ENCODE measurements at places on chromosomes 2 and 18.

DNA sequence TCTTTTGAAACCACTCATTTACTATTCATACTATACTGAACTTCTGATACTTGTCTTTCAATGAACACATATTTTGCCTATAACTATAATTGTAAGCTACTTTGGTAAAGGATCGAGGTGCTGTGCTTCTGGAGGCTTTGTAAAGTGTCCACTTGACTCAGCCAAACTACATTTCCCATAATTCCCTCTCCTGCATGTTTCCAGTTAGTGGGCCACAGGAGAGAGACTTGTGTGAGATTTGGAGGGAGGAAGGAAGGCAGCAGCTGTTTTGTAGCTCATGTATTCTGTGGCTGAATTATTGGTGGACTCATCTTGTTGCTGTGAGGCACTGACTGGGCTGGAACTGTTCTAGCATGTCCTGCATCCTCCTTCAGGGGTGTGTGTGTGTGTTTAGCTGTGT lies 328.8 kb downstream of the ARL6IP6 start:
- DNase-seq: no peak

DNA sequence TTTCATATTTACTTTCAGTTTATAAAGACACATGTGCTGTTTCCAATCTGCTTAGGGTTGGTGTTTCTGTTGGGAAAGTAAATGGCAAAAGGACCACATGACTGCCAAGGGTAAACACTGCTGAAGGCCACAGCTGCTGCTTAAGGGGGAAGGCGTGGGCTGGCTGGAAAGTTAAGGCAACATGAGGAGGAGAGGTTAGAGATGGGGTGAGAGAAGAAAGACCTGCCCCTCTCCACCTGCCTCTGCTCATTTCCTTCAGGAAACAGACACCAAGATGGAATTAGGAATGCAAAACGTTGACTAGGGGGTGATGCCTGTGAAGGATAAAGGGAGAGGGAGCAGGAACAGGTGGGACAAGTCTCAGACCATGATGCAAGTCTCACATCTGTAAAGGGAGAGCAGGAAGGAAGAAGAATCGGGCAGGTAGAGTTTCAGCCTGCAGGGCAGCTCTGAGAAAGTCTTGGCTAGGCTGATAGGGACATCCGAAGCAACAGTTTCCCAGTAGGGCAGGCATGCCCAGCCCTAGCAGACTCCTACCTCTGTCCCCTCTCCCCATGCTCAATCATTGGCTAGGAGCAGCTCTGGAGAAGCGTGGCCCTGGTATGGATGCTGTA lies 86.0 kb downstream of the CDC42EP3 start:
- no peak for DNase-seq

DNA sequence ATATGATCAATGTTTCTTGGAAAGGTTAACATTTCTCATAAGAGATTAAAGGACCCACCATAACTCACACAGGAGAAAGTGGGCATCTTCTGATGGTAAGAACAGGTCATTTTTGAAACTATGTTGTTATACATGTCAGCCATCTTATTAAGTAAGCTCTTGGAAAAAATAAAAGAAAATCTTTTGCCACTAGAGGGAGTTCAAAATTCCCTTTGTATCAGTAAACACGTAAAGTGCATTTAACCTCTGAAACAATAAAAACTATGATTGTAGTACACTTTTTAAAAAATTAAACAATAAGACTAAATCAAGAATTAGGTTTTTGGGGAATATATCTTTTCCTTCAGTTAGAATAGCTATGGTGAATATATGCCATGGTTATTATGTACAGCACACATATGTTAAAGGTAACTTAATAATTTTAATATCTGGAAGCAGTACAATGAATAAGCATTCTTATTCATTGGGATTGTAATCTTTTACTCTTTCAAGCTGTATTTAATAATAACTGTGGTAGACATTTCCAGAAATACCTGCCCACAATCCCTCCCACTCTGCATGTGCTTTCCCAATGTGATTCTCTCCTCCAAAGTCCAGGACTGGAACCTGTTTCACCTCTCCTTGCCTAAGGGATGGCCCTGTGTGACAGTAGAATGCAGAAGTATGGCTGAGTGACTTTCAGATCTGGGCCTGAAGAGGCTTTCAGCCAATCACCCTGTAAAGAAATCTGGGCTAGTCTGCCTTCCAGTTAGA lies 64.2 kb downstream of the RBMS1 start:
- no peak for DNase-seq

GRCh38 chr18:77124452-77124922 lies 8.1 kb downstream of the MBP start:
- DNase-seq: no peak

GRCh38 chr2:231514951-231515297 lies 15.3 kb downstream of the NMUR1 start:
- DNase-seq: no peak

- no peak for DNase-seq
Observed at GRCh38 chr18:55779691-55780585, 191.9 kb upstream of the TCF4 start.

DNA sequence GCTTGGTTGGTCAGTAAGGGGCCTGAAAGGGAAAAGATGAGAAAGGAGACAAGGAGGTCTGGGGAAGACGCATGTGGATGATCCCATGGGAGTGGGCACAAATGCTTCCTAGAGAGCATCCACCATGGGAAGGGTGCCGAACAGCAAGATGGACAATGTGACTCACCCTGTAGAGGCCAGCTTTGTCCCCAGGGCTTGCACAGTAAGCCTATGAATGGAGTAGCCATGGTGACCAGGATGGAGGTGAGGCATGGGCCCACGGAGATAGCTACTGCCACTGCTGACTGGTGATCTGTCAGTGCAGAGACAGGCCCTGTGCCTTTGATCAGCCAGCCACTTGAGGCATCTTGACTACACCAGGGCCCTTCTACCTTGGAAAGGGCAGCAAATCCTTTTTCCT lies 172.6 kb downstream of the HAUS1 start:
- no peak for DNase-seq

DNA sequence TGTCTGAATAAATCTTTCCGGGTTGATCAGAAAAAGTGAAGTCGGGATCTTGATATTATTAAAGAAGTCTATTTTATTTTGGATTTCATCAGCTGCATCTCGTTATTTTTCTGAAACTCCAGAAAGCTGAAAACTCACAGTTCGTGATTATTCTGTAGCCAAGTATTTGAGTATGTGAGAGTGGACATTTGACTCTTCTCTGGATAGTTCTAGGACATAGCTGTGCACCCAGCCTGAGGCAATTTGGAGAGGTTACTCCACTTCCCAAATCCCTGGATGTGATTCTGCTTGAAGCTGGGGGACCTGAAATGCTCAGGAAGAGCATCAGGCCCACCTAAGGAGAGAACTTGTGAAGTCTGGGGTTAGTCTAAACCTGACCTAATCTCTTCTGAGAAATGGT lies 117.6 kb upstream of the PID1 start:
- DNase-seq: no peak

GRCh38 chr2:58098254-58099095 lies 51.9 kb downstream of the VRK2 start:
- no peak for DNase-seq

DNA sequence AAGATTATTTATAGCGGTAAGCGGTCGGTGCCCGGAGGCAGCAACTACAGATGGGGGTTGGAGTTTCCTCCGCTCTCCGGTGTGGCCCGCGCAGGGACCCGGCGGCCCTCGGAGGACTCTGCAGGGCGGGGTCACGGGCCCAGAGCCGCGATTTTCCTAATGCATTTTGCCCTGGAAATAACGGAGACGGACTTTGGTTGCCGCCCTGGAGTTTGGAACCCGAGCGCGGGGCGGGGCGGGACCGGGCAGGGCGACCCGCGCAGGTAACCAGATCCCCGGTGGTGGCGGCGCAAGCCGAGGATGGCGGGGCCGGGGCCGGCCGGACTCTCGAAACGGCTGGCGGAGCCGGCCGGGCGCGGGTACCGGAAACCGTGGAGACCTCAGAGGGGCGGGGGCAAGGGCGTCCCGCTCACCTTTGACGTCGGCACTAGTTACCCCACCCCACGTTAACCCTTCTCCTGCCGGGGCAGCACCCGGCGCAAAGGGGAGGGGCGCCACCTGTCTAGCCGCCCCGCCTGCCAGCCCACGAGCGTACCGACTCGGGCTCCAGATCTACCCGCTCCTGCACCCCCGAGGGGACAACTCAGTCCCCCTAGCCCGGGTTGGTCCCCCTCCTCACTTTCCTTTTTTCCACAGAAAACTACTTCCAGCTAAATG lies 2.9 kb downstream of the CYP26B1 start:
- DNase-seq: no peak

- no peak for DNase-seq
Observed at GRCh38 chr2:76120176-76120575, 409.5 kb upstream of the GCFC2 start.

DNA sequence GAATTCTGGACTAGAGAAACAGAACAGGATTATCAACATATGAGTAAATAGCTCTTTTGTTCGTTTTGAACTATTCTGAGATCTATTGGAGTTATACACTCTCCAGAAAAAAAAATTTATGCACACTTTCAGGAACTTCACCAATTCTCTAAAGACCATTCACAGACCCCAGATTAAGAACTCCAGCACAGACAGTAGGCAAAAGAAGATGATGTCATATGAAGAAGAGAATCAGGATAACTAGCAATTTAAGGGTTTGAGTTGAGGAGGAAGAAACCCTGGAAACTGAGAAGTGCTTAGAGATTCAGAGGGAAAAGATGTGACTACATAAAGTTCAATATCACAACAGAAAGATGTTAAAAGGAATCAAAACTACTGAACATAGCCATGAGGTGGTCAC lies 69.9 kb downstream of the SIGLEC15 start:
- DNase-seq: no peak

DNA sequence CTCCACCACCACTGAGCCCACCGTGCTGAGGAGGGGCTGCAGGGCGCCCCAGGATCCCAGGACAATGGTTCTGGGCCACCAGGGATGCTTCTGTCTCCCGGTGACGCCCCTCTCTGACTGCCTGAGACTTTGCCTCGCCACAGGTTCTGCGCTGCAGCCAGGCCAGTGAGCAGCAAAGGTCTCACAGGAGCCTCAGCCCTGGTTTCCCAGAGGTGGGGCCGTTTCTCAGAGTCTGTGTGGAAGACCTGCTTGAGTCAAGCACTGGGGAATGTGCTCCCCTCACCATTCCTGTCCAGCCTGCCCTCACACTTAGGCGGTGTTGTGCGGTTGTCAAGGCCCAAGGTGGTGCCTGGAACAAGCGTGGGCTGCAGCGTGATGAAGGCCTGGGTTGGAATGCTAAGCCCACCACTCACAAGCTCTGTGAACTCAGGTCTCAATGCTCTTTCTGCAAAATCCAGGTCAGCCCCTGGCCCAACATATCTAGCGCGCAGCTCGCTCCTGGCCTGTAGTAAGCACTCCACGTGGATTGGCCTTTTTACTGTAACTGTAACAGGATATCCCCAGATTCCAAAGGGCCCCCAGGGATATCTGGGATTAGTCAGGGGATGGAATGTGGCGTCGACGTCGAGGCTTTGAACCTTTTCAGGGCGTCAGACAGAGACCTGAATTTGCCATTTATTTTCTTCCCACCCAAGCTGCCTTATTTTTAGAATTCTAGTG lies 47.6 kb downstream of the PLB1 start:
- no peak for DNase-seq

- DNase-seq: no peak
Observed at GRCh38 chr2:33166287-33166881, 219.6 kb downstream of the LTBP1 start.

DNA sequence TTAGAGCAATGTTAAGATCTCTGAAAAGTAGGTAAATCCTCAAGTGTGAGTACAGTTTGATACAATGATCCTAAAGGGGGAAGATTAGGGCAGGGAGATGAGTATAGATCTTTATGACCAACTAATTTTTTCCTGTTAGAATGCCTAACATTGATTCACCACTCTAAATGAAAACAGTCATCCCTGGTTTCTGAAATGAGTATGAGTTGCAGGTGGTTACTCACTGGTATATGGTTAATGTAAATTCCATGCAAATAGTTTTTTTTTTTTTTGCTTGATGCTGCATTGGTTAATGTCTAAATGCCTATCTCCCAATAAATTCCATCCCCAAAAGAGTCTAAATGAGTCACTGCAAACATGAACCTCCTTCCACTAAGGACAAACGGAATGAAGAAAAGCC lies 55.0 kb upstream of the SERPINB2 start:
- DNase-seq: no peak

GRCh38 chr2:45291296-45291701 lies 282.0 kb upstream of the SIX2 start:
- DNase-seq: no peak

GRCh38 chr2:98480598-98480997 lies 35.9 kb downstream of the INPP4A start:
- DNase-seq: no peak

GRCh38 chr2:98377544-98377943 lies 31.3 kb downstream of the CNGA3 start:
- DNase-seq: no peak

DNA sequence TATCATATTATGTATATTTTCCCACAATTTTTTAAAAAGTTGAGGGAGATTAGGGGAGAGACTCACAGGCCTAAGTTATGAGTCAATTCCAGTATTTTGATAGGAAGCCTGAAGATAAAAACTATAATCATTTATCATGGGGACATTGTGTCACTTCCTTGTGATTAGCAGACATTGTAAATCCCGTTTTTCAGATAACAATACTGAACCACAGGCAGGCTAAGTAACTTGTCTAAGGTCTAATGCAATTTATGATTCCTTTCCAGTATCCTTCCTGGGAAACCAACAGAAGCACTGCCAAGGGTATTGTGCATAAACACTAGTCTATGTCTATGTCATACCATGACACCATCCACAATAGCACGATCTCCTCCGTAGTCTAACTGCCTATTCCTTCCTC lies 235.2 kb upstream of the PIK3C3 start:
- DNase-seq: no peak

- no peak for DNase-seq
Observed at GRCh38 chr2:240280621-240281020, 140.2 kb upstream of the OTOS start.

DNA sequence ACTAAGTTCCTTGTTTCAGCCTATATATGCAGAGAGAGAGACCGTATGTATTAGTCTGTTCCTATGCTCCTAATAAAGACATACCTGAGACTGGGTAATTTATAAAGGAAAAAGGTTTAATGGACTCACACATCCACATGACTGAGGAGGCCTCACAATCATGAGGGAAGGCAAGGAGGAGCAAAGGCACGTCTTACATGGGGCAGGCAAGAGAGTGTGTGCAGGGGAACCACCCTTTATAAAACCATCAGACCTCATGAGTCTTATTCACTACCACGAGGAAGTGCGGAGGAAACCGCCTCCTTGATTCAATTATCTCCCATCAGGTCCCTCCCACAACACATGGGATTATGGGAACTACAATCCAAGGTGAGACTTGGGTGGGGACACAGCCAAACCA lies 73.8 kb downstream of the TMEM18 start:
- DNase-seq: no peak

DNA sequence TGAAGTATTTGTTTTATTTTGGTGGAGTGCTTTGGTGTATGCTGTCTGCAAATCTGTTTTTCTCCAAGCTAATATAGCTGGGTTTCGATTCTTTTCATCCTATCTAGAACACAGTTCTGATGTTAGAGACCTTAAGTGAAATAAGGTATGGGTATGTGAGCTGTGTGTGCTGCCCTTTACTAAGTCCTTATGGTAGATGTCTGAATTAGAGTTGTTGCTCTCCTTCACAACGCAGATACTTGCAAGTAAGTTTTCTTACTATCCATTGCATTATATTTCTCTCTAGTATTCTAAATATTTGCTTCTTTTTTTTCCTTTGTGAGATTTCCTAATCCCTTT lies 38.6 kb downstream of the AGFG1 start:
- DNase-seq: no peak
